Fibroblast of skin of right quadriceps (primary cell): ENCODE measurements at places on chromosomes 2 and 18.

GRCh38 chr18:8469544-8470130 lies 139.6 kb upstream of the RAB12 start:
- peak; percentile 28 for DNase-seq

DNA sequence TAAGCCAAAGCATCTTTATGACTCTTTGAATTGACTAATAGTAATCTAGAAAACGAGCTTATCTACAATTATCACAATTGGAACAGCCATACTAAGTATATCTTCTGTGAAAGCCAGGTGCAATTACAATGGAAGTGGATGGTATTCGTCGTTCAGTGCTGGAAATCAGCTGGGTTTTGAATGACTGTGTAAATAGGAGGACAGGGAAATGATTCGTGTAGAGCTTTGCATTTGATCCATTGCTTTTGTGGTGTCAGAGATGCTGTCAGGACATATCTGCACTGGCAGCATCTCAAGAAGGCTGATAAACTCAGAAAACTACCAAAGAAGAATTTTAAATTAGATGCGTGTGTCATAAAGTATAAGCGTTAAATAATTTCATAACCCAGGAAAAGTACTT lies 187.1 kb downstream of the ZNF407 start:
- DNase-seq = no peak

- no peak for DNase-seq
These were observed 158.0 kb downstream of the SMAD7 start for GRCh38 chr18:48792611-48793380.

DNA sequence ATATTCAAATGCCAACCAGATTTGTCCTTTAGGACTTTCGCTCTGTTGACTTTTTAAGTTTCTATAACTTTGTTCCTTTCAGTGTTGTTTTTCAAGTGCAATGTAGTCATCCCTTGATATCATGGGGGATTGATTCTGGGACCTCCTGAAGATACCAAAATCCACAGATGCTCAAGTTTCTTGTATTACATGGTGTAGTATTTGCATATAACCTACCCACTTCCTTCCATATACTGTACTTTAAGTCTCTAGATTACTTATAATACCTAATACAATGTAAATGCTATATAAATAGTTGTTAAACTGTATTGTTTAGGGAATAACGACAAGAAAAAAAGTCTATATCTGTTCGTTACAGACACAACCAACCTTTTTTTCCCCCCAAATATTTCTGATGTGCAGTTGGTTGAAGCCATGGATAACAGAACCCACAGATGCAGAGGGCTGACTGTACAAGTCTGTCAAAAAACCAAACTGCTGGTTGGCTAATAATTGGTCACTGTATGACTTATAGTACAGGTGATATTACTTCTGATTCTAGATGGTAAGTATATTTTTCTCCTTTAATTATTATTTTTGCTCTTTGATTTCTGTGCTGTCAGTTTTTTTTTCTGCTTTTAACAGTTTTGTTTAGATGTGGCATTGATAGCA lies 201.7 kb upstream of the STON1 start:
- DNase-seq = no peak

DNA sequence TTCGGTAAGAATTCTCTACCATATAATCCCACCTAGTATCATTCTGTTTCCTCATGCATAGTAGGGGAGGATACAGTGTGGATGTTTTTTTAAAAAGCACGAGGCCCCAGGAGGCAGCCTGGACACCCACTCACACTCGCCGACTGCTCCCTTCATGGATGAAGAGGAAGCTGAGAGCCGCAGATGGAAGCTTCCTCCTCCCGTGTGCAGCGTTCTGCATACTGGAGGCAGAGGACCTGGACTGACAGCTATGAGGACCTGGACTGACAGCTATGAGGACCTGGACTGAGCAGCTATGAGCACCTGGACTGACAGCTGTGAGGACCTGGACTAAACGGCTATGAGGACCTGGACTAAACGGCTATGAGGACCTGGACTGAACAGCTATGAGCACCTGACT lies 234.4 kb downstream of the NDUFA10 start:
- DNase-seq = no peak

- peak; percentile 24 for DNase-seq
These were observed 37.7 kb downstream of the ID2 start for GRCh38 chr2:8719528-8719927.

DNA sequence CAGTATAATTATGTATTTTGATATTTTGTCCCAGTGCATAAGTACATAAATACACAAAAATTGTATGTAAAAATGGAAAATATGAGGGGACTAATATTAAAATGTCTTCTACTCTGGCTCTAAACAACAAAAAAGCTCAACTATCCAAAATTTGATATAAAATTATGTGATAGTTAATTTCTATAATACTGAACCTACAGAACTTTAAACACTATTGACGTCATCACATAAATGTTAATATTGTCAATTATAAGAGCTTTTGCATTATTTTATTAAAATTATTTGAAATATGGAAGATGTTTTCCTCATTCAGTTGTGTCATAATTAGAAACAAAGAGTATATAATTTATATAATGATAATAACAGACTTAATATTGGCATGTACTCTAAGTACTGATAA lies 1139.7 kb upstream of the TMEFF2 start:
- DNase-seq = no peak

- DNase-seq = peak; percentile 29
These were observed 43.5 kb downstream of the ARMC9 start for GRCh38 chr2:231241755-231242507.

- no peak for DNase-seq
These were observed 103.6 kb downstream of the TMX3 start for GRCh38 chr18:68611311-68611710.

DNA sequence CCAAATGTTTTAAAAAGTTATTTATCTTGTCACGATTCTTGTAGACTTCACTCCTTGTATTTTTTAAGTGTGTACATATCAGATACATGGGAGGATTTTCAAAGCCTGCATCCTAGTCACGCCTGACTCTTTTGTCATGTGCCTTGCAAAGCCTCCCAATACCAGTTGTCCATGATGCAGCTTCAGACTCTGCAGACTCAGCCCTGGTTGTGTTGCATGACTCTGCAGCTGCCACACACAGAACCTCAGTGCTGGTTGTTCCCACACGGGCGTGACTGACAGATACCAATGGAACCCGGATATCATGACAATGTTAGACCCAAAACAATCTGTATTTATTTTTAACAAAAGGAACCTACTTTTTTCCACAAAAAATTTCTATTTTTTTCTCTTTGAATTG lies 38.2 kb downstream of the TPO start:
- DNase-seq = no peak

GRCh38 chr2:239644011-239644410 lies 243.2 kb upstream of the HDAC4 start:
- DNase-seq = no peak

GRCh38 chr2:239376351-239376750 lies 24.5 kb downstream of the HDAC4 start:
- no peak for DNase-seq

DNA sequence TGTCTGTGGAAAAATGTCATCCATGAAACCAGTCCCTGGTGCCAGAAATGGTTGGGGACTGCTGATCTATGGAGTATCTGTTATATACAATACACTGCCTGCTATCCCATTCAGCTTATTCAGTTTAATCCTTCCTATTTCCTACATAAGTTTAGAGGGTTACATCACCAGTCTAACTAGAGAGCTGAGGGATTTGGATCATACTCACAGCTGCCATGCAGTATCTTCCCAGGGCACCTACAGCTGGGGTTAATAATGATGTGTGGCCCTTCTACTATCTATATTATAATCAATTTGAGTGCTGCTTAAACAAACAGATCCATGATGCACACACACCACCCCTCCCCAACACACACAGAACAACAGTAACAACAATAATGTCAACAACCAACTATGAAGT lies 524.0 kb downstream of the LRRTM4 start:
- DNase-seq = no peak

DNA sequence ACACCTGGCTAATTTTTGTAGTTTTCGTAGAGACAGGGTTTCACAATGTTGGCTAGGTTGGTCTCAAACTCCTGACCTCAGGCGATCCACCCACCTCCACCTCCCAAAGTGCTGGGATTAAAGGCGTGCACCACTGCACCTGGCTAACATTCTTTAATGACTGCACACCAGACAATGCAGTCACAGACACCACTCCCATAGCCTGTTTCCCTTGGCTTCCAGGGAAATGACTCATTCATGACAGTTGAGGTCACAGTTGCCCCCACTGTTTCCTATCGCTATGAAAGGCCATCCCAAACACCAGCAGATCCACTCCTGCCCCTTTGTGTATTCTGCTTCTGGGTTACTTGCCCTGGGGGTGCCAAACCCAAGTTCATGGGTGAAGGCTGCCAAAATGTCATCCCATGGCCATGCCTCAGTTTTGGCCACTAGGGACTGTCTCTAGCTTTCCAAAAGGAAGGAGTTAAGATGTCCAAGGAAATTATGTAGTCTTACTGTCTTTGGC lies 8.7 kb downstream of the CHMP1B start:
- peak; percentile 72 for DNase-seq

GRCh38 chr2:54767921-54768320 lies 44.5 kb downstream of the EML6 start:
- peak; percentile 37 for DNase-seq

GRCh38 chr2:152386266-152386665 lies 51.3 kb downstream of the FMNL2 start:
- DNase-seq = no peak

GRCh38 chr18:22290004-22290403 lies 120.6 kb downstream of the GATA6 start:
- no peak for DNase-seq

DNA sequence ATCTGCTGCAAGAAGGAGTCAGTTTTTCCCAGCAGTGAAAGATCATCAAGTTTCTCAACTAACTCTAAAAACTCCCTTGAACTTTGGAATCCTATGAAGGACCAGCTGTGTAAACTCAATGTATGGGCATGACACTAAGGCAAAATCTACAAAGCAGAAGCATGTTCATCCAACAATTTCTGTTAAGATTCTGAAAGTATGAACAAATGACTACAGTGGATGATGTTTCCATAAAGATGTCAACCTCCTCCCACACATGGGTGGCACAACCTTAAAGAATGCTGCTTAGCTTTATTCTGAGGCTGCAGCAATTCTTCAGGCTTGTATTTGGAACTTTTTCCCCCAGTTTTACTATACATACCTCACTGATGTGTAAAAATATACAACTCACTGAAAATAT lies 47.2 kb downstream of the WDR33 start:
- peak; percentile 81 for DNase-seq

GRCh38 chr2:425947-426346 lies 138.1 kb upstream of the ALKAL2 start:
- DNase-seq = no peak

- DNase-seq = no peak
These were observed 121.4 kb downstream of the KCNF1 start for GRCh38 chr2:11033114-11033513.

DNA sequence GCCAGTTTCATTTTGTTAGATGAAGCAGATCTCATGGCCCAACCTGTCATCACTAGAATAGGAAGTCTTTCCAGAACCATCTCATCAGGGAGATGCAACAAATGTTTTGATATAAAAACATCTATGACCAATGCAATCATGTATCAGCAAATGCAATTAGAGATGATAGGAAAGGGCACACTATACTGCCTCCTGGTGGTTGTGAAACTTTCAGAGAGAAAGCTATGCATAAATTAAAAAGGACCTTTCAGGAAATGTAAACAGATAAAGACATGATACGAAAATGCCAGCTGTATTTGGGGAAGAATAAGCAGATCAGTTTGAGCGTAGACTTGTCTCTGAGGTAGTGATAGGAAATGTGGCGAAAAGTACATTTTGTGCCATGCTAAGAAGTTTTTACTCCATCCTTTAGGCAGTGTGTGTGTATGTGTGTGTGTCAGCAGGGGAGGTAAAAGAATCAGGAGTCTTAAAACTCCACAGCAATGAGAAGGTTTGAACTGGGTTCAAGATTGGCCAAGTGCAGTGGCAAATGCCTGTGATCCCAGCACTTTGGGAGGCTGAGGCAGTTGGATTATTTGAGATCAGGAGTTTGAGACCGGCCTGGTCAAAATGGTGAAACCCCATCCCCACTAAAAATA lies 479.3 kb downstream of the CPS1 start:
- no peak for DNase-seq

DNA sequence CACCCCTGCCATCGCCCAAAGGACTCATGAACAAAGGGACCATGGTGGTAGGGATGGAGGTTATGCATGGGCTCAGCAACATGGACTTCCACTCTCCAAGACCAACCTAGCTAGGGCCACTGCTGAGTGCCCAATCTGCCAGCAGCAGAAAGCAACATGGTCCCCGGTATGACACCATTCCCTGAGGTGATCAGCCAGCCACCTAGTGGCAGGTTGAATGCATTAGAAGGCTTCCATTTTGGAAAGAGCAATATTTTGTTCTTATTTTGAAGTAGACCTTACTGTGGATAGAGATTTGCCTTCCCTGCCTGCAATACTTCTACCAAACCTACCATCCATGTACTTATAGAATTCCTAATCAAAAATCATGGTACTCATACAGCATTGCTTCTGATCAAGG lies 99.8 kb downstream of the METTL4 start:
- no peak for DNase-seq

- no peak for DNase-seq
These were observed 44.6 kb downstream of the FAM168B start for GRCh38 chr2:131048641-131049040.

DNA sequence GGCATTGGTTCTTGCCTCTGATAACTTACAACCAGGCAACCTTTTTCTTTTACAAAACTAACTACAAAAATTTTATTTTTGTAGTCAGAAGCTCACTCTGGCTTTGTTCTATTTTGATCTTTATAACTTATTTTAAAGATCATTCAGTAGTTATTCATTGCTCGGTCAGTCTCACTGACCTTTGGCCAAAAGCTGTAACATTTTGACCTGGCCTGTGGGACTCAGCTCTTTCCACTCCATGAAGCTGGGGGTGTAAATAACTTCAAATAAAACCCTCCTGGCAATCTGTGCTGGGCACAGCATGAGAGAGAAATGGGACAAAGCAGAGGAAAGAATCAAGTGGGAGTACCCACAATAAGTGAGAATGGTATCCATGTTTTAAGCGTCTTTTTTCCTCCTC lies 380.7 kb downstream of the SETBP1 start:
- DNase-seq = no peak

GRCh38 chr2:74762789-74763188 lies 71.1 kb upstream of the HK2 start:
- no peak for DNase-seq

GRCh38 chr2:171227066-171227782 lies 66.5 kb upstream of the TLK1 start:
- no peak for DNase-seq

DNA sequence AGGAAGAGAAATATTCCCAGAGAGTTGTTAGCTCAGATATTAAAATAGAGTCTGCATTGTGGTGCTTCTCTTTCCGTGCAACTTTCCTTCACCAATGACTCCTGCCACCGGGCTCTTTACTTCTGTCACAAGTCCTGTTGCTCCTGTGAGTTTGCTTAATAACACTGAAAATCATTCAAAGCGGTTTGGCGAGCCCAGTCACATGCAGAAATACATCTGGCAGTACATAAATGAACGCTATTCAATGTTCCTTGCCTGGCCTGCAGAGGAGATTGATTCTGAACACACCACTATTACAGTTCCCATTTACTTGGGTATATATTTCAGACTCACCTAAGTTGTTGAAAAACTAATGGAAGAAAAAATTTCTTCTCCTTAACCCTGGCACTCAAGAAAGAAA lies 276.6 kb downstream of the ZNF521 start:
- no peak for DNase-seq

- no peak for DNase-seq
These were observed 49.2 kb upstream of the NEMP2 start for GRCh38 chr2:190583507-190584337.

- no peak for DNase-seq
These were observed 1.8 kb downstream of the DSC3 start for GRCh38 chr18:31040686-31041270.

- no peak for DNase-seq
These were observed 13.2 kb upstream of the RRM2 start for GRCh38 chr2:10109311-10109710.
